Activated CD4-positive, alpha-beta T cell treated with anti-CD3 and anti-CD28 coated beads, Interleukin-2, amount 50 U/mL, for 24 hours (primary cell): ENCODE measurements at places on chromosomes 5 and 9.

DNA sequence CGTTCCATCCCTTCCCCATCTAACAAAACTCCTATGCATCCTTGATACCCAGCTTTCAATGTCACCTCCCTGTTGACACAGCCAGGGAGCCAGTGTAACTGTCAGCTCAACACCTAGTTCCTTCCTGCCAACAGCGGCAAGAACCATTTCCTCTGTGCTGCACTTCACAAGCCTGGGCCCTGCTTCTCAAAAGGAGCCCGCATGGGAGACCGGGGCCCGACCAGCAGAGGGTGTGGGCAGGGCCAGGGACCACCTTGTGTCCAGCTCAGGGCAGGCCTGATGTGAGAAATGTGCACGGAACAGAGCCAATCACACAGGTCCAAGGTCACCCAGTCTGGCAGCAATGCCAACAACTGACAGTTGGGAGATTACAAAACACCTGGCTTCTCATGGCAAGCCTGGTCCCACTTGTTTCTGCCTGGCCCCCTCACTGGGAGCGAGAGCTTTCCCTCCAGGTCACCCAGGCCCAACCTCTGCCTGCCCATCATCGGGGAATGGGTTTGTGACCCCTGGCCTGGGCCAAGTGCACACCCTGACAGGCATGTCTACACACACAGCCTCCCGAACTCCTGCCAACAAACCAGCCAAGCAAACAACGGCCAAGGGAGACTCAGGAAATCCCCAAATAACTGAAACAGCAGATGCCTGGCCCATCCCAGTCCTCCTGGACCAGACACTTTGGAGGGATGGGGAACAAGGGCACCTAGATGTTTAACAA, 3.1 kb downstream of the RNF44 start:
- DNase-seq: no peak

DNA sequence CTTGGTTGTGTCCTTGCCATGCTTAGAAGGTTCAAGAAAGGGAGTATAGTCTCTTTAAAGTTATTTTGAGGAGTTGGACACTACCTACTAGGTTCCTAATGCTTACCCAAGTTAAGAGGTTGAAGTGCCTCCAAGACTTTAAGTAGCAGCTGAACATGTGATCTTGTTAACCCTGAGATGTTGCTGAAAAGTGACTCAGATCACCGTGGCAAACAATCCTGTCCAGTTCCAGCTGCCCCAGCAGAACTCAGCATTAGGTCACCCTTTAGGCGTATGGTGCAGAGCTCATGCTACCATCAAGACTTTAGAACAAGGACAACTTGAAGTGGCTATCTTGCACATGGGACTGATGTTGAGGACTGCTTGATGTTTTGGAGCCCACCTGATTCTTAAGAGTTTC, 22.5 kb downstream of the ZNF462 start:
- no peak for DNase-seq

DNA sequence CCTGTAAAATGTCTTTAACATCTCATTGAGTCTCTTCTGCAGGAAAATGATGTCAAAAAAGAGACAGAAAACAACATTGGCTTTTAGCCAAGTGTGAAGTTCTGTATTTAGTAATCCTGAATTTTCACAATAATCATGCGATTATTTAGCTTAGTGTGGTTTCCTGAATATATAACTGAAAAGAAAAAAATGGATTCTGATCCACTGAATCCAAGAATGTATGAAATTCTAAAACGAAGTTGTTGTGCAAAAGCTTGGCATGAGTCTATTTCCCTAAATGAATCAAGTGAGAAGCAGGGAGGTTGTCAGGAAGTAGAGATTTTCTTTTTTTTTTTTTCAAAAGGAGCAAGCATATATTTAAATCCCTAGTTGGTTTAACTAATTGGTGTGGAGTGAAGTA, 145.9 kb upstream of the CDH6 start:
- no peak for DNase-seq

DNA sequence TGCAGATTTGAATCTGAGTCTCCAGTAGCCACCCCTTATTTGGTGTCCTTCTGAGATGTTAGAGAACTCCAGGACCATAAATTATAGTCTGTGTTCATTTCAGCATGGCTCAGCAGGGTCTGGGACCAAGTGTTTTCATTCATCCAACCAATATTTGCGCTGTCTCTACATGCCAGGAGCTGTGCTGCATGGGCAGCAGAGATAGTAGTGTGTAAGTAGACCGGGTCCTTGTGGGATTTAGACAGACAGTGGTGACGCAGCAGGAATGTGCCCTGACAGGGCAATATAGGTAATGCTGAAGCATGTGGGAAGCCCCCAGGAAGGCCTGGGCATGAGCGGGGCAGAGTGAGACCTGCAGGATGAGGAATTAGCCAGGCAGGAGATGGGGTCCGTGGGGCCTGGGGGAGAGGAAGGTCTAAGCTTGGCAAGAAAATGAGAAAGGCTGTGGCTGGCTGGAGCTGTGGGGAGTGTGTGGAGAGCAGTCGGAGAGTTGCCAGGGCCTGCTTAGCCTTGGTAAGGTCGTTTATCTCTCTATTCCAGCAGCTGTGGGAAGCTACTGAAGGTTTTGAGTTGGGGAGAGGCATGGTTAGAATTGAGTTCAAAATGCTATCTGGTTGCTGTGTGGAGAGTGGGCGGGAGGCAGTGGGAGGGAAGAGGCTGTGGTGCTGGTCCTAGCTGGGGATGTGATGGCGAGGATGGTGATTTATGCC, 16.8 kb downstream of the STXBP1 start:
- DNase-seq: no peak

GRCh38 chr9:20650750-20651299, 28.5 kb upstream of the MLLT3 start:
- DNase-seq: no peak
